Retina (tissue), 1 donor: ENCODE measurements at places on chromosomes 12 and 14.

GRCh38 chr14:104262515-104263514 is 124.4 kb downstream of the KIF26A start:
- DNase-seq = no peak

DNA sequence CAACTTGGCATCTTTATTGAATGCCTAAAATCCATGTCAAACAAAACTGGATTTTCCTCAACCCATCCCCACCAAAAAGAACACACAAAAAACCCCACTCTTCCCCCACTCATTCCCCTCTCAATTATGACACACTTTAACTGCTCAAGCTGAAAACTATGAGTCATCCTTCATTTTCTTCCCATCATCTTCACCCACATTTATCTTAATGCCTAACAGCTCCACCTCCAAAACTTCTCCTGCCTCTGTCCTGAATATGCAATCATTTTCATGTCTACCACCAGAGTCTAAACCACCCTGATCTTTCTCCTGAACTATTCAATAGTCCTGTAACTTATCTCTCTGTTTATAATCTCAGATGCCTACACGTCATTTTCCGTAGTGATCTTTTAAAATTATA is 239.7 kb downstream of the BCAT1 start:
- no peak for DNase-seq

GRCh38 chr12:94586589-94587259 is 63.6 kb downstream of the TMCC3 start:
- no peak for DNase-seq

DNA sequence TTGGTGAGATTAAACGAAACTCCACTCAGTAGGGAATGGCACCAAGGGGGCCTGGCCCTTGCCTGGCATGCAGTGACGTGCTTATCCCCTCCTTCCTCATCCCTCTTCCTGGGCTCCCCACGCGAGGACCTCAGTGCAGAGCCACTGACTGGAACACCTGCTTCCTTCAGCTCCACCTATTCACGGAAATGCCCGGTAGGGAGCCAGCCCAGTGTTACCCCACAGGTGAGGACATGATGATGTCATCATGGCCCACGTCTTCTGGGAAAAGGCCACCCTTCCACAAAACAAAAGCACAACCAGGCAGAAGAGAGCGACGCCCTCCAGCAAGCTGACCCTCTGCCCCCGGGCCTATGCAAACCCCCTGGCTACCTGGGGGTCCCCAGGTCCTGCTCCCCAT is 42.1 kb downstream of the CCDC85C start:
- DNase-seq = no peak

DNA sequence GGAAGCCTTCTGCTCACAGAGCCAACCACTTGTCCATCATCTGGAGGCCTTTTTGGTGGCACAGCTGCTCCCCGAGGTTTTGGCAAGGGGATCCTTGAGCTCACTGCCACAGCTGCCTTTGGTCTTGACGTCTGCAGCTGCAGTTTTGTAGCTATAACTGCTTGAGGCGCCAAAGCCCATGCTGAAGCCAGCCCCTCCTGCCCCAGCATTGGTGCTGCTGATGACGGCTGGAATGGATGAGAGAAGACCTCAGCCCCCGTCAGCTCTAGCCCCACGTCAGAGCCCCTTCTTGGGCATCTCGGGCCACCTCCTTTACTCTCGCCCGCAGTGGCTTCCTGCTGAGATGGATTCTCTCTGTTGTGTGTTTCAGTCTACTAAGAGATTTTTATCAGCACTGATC is 12.3 kb upstream of the KRT74 start:
- no peak for DNase-seq

DNA sequence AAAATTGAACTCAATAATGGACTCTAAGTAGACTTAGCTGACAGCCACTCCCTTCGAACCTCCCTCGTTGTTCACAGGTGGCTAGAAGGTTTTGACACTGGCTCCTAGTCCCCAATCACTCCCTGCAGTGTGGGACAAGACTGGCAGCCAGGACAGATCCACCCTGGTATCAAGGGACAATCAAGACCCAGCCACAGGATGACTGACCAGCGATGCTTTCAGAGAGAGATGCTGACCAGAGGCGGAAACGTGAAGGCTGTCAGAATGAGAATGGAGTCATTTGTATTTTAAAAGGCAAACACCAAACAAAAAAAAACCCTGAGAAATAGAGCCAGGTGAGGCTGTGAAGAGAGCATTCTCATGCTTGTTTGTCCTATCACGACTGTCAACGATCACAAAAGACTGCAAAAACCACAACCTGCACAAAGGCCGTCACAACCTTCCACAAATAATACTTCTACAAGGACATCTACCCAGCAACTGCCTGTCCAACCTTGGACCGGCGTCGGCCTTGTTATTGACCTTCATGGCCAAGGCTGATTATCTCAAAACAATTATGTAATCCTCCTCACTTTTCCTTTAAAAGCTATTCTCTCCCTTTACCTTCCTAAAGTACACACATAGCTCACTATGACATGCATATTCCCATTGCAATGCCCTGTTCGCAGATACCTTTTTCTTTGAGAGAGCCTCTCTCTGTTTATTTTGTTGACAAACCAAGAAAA is 13.2 kb downstream of the EIF5 start:
- no peak for DNase-seq

DNA sequence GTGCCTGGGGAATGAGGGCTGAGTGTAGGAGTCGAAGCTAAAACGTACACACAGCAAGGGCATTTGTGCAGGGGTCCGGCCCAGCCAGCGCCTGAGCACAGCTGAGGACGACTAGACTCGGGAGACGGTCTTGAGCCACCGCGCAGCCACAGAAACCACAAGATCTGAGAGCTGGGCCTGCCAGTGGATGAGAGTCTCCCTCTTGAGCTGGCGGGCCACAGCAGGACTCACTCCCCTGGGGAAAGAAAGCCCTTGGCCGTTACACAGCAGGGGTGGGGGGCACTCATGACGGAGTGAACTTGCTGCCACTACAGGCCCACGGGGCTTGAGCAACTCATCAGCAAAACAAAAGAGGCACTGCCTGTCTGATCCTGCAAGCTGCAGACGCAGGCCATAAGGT is 23.0 kb downstream of the STX2 start:
- peak; percentile 65 for DNase-seq

- no peak for DNase-seq
Measured at GRCh38 chr14:92692822-92693226, 55.6 kb downstream of the LGMN start.
